ENCODE measurements at places on chromosomes 11 and 22. TPM values are rescaled to one million over a fixed set of nuclear protein-coding genes. Genes with fewer than 3 reads are reported as not detected.

Gene NXPE2
- total RNA-seq: not detected

Gene MGAT3
- total RNA-seq: 5.0 TPM

Gene SLCO2B1
- total RNA-seq: not detected

Gene CLTCL1
- 11.7 TPM for total RNA-seq

Gene GGTLC2
- not detected for total RNA-seq

DNA sequence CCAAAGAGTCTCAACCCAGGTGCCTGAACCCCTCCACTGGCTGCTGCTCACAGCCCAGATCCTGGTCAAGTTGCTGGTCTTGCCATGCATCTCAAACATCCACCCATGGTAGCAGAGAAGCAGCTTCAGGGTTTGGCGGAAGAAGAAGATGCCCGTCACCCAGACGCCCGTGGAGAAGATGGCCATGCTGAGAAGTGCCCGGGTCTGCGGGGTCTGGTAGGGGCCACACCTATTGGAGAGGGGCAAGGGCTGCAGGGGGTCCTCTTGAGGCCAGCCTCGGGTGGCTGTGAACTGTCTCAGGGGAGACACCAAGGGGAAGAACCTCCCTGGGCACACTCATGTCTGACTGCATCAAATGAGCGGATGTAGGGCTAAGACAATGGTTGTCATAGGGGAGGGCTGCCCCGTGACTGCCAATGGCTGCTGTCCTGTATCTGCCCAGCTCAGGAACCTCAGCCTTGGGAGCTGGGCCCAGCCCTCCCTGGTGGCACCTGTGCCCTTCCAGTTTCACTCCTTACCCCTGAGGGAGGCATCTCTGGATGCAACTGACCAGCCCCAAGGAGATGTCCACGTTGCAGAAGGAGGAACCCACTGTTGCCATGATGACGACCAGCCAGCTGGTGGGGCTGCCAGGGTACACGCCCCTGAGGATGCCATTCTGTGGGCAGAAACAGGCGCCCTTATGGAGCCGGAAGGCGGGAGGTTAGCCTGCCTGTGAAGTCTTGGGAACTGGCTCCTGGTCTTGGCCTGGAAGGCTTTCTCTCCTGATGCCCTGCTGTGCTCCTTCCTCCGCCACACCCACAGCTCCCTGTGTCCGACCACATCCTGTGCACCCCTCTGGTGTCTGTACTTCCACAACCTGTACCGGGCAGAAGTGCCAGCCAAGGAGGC, 1.2 kb downstream of the CPT1B start:
- DNase-seq: no peak

- DNase-seq: no peak
Measured at GRCh38 chr11:103656382-103656781, 380.1 kb upstream of the DDI1 start.

DNA sequence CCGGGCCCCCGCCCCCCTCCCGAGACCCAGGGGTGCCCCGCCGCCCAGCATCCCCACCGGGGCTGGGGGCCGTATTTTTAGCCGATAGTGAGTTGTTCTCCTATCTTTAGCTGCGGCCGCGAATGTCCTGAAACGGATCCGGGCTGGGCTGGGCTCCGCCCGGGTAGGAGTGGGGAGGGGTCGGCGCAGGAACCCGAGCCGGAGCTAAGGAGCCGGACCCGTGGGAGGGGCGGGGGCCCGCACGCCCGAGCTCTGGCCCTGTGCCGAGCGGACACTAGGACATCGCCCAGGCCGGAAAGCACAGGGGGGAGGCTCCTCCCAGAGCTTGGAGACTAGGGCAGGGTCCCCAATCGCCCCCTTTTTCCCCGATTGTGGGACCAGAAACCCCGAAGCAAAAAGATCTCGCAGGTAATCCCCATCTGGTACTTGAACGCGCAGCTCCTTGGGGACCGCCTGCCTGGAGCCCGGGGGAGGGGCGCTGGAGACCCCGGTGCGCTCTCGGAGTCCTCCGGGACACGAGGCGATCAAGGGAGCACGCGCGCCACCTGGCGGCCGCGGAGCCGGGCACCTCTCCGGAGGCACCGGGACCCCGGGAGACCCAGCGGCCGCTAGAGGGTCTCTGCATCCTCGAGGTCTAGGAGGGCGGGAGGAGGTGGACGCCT, 669 bp downstream of the CDC42EP2 start:
- peak; percentile 93 for DNase-seq

DNA sequence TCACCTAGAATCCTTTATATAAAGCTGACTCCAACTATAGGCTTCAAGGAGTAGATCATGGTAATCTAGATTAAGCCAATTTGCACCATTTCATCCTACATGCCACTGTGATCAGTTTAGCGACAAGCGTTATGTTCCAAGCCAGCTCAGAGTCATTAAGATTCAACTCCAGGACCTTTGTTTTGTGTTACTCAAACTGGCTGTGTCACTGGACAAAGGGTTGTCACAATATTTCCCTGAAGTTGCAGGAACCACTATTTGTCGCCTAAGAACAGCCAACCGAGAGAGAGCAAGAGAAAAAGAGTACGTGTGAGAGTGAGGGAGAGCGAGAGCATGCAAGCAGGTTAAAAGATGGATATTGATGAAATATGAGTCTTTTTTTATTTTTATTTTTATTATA, 104.8 kb downstream of the USP35 start:
- DNase-seq: no peak

DNA sequence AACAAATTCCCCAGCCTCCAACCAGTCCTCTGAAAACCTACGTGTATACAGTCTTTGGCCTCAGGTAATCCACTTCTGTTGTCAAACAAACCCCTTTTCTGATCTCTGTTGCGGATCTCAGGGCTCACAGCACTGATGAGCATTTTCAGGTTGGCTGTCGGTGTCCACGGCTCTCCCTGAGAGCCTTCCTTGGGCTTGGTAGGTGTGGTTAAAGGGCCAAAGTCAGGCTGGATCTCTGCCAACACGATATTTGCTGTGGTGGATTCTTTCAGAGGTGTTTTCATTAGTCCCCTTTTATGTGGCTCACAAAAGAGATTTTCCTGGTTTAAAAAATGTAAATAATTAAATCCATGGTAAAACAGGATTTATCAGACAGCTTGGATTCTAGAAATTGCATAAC, 2.9 kb downstream of the E2F8 start:
- DNase-seq: no peak

DNA sequence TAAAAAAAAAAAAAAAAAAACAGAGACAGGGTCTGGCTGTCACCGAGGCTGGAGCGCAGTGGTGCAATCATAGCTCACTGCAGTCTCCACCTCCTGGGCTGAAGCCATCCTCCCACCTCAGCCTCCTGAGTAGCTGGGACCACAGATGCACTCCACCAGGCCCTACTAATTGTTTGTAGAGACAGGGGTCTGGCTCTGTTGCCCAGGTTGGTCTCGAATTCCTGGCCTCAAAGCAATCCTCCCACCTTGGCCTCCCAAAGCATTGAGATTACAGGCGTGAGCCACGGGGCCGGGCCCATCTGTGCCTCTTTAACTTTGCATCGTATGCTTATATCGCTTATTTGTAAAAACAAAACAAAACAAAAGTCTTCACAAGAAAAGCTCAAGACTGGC, 3.1 kb downstream of the CPT1A start:
- no peak for DNase-seq

GRCh38 chr22:40728731-40729189, 49.5 kb downstream of the MCHR1 start:
- no peak for DNase-seq

GRCh38 chr11:70226967-70227366, 23.9 kb downstream of the FADD start:
- peak; percentile 69 for DNase-seq

DNA sequence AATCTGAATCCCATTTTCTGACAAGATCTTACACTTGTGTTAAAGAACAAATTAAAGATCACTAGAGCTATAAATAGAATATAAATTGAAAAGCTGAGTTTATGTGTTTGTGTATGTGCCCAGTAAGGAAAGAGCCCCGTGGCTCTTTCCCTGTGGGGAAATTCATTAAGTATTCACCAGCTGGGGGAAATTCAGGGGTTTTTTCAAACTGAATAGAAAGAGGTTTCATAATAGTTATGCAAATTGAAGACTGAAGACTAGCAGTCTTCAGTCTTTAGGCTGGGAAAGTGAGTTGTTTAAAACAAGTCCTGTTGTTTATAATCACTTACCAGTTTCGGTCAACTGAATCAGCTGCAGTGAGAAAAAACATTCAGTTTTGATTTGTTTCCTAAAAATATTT, 11.3 kb upstream of the MS4A7 start:
- no peak for DNase-seq

DNA sequence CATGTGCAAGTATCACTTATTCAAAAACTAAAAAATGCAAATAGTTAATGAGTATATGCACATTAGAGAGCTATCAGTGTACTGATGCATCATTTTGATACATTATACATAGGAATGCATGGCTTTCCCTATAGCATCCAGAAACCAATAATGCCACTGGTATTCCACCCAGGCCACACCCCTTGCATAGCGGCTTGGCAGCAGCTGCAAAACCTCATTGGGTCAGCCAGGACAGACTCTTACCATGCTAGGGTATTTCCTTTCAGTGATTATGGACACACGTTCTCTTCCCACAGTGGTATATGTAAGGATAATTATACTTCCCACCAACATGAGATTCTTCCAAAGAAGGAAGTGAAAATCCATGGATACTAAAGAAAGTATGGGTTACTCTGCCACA, 145.9 kb upstream of the PITPNB start:
- no peak for DNase-seq

DNA sequence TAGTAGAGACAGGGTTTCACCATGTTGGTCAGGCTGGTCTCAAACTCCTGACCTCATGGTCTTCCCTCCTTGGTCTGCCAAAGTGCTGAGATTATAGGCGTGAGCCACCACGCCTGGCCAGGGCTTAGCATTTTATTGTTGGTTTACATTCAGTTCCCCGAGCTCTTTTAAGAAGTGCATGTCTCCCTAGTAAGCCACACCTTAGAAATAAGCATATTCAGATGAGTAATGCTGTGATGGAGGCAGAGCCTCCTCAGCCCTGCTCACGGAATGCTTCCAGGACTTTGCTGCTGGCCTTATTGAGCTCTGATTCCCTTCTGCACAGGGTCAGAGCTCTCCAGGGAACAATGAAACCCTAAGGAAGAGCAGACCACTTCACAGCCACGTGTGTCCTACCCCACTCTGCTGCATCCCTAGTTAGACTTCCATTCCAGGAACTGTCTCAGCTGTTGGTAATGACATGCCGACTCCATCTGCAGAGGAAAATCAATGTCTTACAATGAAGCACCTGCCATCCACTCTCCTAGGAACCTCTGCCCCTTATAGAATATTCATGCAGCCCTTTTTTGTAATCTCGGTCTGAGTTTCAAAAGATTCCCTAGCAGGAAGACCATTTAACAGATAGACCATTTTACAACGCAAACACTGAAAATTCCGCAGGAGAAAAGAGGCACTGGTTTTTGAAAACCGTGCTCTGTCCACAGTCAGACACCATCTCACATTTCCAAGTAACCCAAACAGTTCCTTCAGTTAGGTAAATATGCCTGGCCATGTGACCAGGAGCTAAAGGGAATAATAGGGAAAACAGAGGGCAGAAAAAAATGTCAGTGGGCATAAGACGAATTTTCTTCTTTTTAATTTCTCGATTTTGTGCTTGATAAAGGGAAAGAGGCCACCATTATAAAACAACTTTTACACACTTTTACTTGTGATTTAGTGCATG, 1.7 kb upstream of the JAM3 start:
- no peak for DNase-seq

DNA sequence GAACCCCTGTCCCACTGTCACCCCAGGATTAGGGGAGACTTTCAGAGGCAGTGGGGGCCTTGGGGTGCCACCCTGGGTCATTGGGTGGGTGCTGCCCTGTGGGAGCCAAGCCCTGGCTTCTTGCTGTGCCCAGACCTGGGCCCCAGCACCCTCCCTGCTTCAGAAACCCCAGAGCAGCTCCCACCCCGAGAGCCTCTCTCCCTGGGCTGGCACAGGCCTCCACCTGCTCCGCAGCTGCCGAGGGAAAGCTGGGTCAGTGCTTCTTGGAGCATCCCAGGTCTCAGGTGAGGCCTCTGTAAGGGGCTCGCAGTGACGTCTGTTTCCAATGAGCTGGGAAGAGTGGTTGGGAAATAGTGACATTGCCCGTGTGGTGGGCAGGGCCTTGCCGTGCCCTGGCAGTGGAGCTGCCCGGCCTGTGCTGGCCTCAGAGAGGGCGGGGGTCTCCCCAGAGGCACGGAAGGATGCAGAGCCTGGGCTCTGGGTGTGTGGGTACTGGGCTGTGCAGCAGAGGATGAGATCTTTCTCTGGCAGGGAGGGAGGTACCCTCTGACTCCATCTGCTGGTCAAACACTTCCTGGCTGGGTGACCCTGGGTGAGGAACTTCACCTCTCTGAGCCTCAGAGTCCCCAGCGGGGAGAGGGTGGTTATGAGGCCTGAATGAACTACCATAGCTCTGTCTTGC, 23.0 kb downstream of the C22orf23 start:
- DNase-seq: peak; percentile 56

DNA sequence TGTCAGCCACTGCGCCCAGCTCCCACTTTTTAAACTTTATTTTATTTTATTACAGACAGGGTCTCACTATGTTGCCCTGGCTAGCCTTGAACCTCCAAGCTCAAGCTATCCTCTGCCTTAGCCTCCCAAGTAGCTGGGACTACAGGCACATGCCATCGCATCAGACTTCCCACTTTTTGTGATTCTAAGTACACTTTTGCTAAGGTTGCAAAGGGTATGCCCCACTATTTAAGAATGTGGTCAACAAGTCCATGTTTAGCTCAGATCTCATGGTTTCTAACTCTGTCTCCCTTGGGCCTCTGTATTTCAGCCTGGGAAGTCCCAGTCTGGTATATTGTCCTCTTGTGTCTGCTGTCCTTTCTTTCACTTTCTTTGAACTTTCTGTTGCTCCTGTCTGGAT, 35.3 kb downstream of the EXPH5 start:
- DNase-seq: no peak

GRCh38 chr11:12585861-12586260, 88.4 kb upstream of the TEAD1 start:
- no peak for DNase-seq

DNA sequence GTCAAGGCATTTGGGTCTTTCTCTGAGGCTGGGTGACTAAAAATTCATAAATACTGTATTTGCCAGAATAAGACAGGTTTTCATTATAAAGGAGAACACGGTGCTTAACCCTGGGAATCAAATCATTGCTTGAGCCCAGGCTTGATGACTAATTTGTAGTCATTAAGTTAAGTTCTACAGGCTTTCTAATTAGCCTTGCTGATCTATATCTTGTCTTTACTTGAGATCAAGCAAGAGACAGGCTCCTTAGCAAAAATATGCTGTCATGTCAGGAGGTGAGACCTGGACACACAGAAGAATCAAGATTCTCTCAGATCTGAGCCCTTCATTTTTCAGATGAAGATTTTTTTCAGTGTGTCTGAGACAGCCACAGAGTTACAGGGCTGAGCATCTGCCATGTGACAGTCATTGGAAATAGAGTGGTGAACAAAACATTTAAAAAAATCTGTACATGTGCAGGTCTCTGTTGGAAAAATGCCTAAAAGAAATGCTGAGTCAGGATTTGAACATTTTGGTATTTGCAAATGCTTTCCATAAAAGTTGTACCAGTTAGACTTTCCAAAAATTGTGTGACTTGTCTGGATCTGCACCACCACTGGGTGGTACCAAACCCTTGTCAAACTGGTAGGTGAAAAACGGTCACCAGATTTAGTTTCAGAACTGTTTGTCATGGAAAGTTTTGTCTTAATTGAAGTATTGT, 14.6 kb downstream of the ACAT1 start:
- no peak for DNase-seq

Data from H9 (cell line).